ENCODE measurements at places on chromosomes 2 and 18. TPM values are rescaled to one million over a fixed set of nuclear protein-coding genes. Genes with fewer than 3 reads are reported as not detected.

GRCh38 chr18:10912790-10913545 is 236.4 kb downstream of the PIEZO2 start:
- H3K4me1 ChIP-seq: peaks cover 2% of the 10 kb centered on the region
- no peak overlapping the region for H3K4me3 ChIP-seq
- H3K27ac ChIP-seq: peak overlapping the region; percentile 68
- peak; percentile 79 for DNase-seq

DNA sequence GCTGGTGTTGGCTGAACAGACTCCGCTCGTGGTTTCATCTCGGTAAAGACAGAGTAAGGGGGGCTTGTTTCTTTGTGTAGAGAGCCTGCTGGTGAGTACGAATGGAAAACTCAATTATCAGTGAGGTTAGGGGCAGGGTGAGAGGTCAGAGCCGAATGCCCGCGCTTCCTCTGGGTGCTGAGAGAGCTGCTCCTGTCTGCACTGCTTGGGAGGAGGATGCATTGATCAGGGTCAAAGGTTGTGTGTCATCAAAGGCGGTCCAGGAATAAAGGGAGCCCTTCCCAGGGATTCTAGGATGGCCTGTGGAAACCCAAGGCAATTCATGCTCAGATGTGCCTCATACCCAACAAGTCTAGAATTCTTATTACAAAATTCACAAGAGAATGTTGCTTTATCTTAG is 143.9 kb downstream of the MYCN start:
- DNase-seq: no peak
- no peak overlapping the region for H3K4me3 ChIP-seq
- H3K27ac ChIP-seq: no peak overlapping the region
- no peaks in the 10 kb centered on the region for H3K27me3 ChIP-seq

DNA sequence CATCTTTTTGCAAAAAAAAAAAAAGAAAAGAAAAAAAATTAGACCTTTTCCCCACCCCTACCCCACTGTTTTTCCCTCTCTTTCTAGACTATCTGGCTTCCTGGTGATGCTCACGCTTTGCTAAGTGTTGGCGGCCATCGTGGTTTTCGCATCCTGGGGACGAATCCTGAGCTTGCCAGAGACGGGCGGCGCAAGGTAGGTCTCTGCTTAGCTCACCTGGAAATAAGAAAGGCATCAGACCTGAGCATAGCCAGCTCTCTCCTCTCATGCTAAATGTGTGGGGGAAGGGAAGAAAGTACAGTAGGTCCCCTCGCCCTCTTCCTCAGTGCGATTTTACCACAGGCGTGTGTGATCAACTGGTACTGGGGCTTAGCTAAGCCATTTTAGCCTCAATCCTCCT is 90.5 kb downstream of the KLHL29 start:
- no peak overlapping the region for H3K4me3 ChIP-seq
- no peaks in the 10 kb centered on the region for H3K27me3 ChIP-seq
- DNase-seq: no peak
- H3K27ac ChIP-seq: no peak overlapping the region
- H3K4me1 ChIP-seq: peaks cover 12% of the 10 kb centered on the region
- 0 out of 2 replicates have a peak, but pooled peaks cover 2% of the 10 kb centered on the region for H3K36me3 ChIP-seq

DNA sequence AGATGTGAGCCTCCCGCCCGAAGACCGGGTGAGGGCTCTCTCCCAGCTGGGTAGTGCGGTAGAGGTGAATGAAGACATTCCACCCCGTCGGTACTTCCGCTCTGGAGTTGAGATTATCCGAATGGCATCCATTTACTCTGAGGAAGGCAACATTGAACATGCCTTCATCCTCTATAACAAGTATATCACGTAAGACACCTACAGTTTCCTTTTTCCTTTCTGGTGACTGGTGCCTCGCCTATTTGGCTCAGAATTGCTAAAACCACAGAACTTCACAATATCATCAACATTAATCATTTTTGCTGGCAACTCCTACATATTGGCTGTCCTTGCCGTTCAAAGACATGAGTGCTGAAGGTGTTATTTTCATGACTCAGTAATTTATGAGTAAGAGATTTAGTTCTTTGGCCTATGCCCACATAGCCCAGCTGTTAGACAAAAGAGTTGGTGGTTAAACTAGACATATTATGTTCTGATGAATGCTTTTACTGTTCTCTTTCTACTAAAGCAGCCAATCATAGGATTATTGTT is 2.2 kb downstream of the STAMBP start:
- peaks cover 3% of the 10 kb centered on the region for H3K4me1 ChIP-seq
- H3K4me3 ChIP-seq: no peak overlapping the region
- peak; percentile 91 for DNase-seq

LIMS4 gene
- 2.5 TPM for total RNA-seq

- H3K27me3 ChIP-seq: no peaks in the 10 kb centered on the region
- H3K27ac ChIP-seq: peak overlapping the region; percentile 0
- H3K4me1 ChIP-seq: peaks cover 5% of the 10 kb centered on the region
- H3K4me3 ChIP-seq: no peak overlapping the region
- peak; percentile 35 for DNase-seq
- H3K36me3 ChIP-seq: peaks cover 3% of the 10 kb centered on the region
Measured at GRCh38 chr18:25314838-25315190, 37.2 kb downstream of the ZNF521 start.

- no peak for DNase-seq
- no peak overlapping the region for H3K4me3 ChIP-seq
- peaks cover under 1% of the 10 kb centered on the region for H3K27me3 ChIP-seq
- no peak overlapping the region for H3K27ac ChIP-seq
- H3K4me1 ChIP-seq: no peaks in the 10 kb centered on the region
- H3K36me3 ChIP-seq: no peaks in the 10 kb centered on the region
Measured at GRCh38 chr2:56113382-56113975, 70.3 kb upstream of the CCDC85A start.

TSPYL6 gene
- total RNA-seq: not detected

DNA sequence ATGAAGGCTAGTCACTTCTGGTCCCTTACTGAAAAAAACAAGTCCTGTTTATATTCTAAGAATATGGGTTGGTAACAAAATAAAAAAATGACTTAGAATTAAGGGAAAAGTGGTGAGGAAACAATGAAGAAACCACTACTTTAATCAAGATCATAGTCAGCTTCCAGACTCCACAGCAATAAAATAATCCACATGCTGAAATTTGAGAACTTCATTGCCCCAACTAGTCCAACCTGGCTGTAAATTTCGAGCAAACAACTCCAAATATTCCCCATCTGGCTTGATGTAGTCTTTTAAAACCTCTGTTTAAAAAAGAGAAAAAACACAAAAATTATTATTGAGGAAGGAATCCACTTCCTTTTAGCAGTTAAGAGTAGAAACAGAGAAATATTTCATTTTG is 32.5 kb downstream of the METTL4 start:
- H3K36me3 ChIP-seq: no peaks in the 10 kb centered on the region
- no peak for DNase-seq
- H3K4me1 ChIP-seq: no peaks in the 10 kb centered on the region

DNA sequence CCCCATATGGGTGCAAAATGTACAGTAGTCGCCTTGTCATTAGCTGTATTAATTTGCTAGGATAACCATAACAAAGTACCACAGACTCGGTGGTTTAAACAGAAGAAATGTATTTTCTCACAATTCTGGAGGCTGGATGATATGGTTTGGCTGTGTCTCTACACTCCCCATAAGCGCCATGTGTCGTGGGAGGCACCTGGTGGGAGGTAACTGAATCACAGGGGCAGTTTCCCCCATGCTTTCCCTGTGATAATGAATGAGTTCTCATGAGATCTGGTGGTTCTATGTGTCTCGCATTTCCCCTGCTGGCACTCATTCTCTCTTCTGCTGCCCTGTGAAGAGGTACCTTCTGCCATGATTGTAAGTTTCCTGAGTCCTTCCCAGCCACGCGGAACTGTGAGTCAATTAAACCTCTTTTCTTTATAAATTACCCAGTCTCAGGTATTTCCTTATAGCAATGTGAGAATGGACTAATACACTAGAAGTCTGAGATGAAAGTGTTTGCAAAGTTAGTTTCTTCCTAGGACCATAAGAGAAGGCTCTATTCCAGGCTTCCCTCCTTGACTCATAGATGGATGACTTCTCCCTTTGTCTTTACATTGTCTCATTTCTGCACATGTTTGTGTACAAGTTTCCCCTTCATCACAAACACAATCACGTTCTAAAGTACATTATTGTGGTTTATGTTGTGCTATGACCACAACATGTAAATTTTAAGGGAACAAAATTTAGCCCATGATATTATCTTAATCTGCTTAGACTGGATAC is 1442.6 kb downstream of the SUCLG1 start:
- H3K27ac ChIP-seq: no peak overlapping the region
- H3K27me3 ChIP-seq: no peaks in the 10 kb centered on the region
- no peaks in the 10 kb centered on the region for H3K36me3 ChIP-seq

DNA sequence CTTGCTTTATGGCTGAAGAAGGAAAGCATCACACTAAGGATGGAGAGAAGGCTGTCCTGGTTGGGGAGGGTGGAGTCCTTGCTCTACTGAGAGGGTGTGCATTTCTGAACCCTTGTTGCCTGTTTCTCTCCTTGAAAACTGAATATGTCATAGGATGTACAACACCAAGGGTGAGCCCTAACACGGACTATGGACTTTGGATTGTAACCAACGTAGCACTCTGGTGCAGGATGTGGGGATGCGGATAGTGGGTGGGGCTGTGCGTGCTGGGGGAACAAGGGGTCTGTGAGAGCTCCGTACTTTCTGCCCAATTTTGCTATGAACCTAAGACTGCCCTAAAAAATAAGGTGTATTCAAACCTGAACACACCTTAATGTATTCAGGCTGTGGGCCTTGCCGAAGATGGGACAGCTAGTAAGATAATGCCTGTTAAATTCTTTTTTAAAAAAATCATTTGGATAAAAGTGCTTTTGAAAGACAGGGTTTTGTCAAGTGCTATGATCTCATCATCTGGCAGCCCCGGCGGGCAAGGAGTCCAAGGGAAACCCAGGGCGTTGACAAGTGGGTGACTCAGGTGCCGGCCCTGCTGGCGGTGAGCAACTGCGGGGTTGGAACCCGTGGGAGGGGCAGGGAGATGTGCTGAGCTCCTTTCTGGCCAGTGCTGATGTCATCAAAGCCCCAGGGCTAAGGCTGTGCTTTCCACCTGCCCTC is 54.0 kb downstream of the GATA6 start:
- H3K27me3 ChIP-seq: peaks cover 2% of the 10 kb centered on the region
- H3K36me3 ChIP-seq: no peaks in the 10 kb centered on the region
- peaks cover 1% of the 10 kb centered on the region for H3K4me1 ChIP-seq
- peak; percentile 95 for DNase-seq

GRCh38 chr2:182642328-182642727 is 73.7 kb upstream of the DNAJC10 start:
- DNase-seq: peak; percentile 59
- no peaks in the 10 kb centered on the region for H3K36me3 ChIP-seq
- no peaks in the 10 kb centered on the region for H3K4me1 ChIP-seq
- H3K27ac ChIP-seq: no peak overlapping the region
- H3K4me3 ChIP-seq: no peak overlapping the region
- H3K27me3 ChIP-seq: no peaks in the 10 kb centered on the region

GRCh38 chr2:75986617-75987016 is 275.9 kb upstream of the GCFC2 start:
- H3K27me3 ChIP-seq: no peaks in the 10 kb centered on the region
- H3K36me3 ChIP-seq: no peaks in the 10 kb centered on the region

TLX2 gene
- not detected for total RNA-seq

CHRNG gene
- total RNA-seq: not detected

DNA sequence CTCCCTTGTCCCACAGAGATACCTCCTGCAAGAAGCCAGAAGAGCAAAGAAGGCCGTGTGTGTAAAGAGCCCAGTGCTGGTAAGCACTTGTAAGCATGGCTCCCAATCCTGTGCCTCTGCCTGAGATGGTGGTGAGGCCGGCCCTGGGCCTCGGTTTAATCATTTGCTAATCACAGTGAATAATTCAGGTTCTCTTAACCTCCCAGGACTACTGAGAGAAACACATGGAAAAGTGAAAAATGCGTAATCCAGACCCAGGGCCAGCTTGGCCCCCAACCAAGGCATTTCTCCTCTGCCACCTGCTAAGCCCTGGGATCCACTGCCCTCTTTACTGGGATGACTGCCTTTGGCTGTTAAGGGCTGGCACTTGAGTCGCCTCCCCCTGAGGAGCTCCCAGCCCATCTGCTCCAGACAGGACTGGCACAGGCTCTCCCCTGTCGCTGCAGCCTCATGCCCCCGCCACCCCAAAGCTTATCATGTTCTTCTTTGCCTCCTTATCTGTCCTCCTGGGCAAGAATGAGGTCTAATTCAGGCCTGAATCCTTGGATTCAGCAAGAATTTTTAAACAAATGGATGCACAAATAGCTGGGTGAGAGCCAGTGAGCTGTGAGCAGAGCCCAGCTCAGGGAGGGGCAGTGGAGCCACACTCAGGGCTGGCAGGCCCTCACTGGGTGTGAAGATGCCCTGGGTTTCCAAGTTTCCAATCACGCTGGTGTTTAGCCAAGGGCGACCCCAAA is 193.9 kb upstream of the HS6ST1 start:
- H3K4me3 ChIP-seq: no peak overlapping the region
- no peaks in the 10 kb centered on the region for H3K27me3 ChIP-seq
- no peak overlapping the region for H3K27ac ChIP-seq
- H3K4me1 ChIP-seq: no peaks in the 10 kb centered on the region

- no peak for DNase-seq
- no peaks in the 10 kb centered on the region for H3K36me3 ChIP-seq
- no peaks in the 10 kb centered on the region for H3K27me3 ChIP-seq
- H3K4me1 ChIP-seq: no peaks in the 10 kb centered on the region
Measured at GRCh38 chr2:175947073-175947472, 55.0 kb downstream of the LNPK start.

CYTIP gene
- not detected for total RNA-seq

DNA sequence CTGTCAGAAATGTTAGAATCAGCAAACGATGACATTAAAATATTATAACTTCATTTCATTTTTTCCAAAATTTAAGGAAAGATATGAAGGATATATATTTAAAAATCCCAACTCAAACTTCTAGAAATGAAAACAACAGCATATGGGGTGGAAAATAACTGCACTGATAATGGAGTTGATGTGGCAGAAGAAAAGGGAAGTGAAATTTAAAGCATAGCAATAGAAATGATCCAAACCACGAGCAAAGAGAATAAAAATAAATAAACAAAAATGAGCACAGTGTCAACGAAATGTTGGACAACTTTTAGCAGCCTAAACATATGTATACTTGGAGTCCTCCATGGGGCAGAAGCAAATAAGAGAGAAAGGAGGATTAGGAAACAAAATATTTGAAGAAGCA is 280.2 kb downstream of the KCNJ3 start:
- H3K36me3 ChIP-seq: no peaks in the 10 kb centered on the region
- no peaks in the 10 kb centered on the region for H3K4me1 ChIP-seq
- no peak overlapping the region for H3K27ac ChIP-seq
- no peak overlapping the region for H3K4me3 ChIP-seq
- H3K27me3 ChIP-seq: no peaks in the 10 kb centered on the region

GRCh38 chr18:58893388-58894099 is 28.9 kb downstream of the ZNF532 start:
- H3K27ac ChIP-seq: no peak overlapping the region
- peaks cover 1% of the 10 kb centered on the region for H3K36me3 ChIP-seq
- H3K4me1 ChIP-seq: peaks cover 7% of the 10 kb centered on the region

DNA sequence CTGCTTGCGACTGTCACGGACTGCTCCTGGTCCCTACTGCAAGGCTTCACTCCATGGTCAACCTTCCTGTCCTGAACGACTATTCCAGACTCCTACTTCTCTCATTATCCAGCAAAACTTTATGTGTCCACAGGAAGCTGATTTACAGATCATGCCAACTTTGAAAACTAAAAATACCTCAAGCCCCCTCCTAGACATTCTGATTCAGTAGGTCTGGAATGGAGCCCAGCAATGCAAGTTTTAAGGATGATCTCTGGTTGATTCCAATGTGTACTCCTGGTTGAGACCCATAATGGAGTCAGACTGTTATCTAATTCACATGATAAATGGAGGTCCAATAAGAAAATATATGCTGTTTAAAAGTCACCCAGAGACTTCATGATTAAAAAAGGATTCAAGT is 13.1 kb upstream of the LRATD1 start:
- no peaks in the 10 kb centered on the region for H3K27me3 ChIP-seq
- no peak overlapping the region for H3K27ac ChIP-seq
- DNase-seq: no peak

Data from IMR-90 (cell line).